Lower lobe of right lung (tissue), 2 donors: ENCODE measurements at places on chromosomes 12 and 14. TPM values are rescaled to one million over a fixed set of nuclear protein-coding genes. Genes with fewer than 3 reads are reported as not detected.

DNA sequence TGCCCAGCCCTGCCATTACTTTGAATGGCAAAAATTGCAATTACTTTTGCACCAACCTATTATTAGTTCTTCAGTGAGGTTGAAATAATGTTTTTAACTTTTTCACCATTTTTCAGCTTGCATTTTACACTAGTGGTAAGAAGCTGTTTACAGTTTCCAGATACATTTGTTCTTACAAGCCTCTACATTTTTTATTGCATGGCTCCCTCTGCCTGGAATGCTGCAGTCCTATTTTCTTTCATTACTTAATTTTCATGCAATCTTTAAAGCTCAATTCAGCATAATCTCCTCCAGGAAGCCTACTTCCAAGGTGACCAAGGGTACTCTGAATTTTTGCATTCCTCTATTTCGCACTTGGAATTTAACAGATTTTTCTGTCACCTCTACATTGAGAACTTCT is 33.4 kb downstream of the CCER1 start:
- no peaks in the 10 kb centered on the region for H3K4me1 ChIP-seq
- H3K4me3 ChIP-seq, result no peak overlapping the region
- no peak for DNase-seq
- no peak overlapping the region for H3K27ac ChIP-seq

DNA sequence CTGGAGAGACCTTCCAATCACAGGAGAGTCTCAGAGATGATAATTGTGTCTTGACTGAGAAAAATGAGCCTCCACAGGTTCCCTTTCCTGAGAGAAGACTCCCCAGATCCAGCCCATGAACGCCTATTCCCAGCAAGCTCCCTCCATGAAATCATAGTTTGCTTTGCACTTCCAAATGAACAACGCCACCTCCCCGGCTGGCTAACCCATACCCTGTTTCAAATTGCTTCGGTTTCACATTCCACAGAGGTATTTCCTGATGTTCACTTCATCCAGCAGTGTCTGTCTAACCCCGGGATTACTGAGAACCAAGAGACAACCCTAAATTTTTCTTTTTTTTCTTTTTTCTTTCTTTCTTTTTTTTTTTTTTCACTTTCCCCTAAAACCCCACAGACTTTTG is 124.1 kb upstream of the RFLNA start:
- no peaks in the 10 kb centered on the region for H3K27me3 ChIP-seq
- H3K4me3 ChIP-seq, result no peak overlapping the region
- H3K36me3 ChIP-seq, result no peaks in the 10 kb centered on the region
- DNase-seq, result no peak

DNA sequence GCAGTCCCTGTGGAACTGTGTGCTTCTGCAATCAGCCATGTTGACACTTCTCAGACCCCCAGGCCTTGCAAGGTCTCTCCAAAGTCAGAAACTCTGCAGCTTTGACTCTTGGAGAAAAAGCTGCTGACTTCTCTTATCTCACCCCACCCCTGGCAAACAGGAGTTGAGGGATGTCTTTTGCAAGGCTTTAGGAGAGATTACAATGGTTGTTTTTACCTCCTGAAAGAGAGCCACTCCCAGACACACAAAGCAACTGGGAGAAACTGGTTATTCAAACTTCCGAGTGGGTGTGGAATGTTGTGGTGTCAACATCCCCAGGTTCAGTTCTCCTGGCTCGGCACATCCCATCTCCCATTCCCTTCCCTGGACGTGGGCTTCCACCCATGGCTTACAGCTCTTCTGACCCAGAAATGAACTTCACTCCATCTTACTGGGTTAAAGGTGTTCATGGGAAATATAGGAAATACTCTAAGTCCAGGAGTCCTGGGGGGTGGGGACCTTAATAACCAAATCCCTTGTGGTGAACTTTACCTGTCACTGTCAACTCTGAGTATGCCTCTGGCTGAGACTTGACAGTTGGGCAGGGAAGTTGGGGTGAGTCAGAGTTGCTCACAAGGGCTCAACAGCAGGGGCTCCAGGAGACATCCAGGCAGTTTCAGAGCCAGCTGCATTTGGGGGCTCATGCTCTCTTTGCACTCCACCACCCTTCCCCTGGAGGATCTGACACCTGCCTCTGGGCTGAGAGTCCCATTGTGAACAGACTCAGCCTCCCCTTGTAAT is 41.9 kb downstream of the CCDC177 start:
- no peak for DNase-seq
- H3K4me1 ChIP-seq, result no peaks in the 10 kb centered on the region
- H3K4me3 ChIP-seq, result no peak overlapping the region
- H3K27me3 ChIP-seq, result no peaks in the 10 kb centered on the region
- H3K36me3 ChIP-seq, result no peaks in the 10 kb centered on the region
- H3K27ac ChIP-seq, result no peak overlapping the region

The FAM90A1 gene
- 0.47 TPM for total RNA-seq

- H3K4me1 ChIP-seq, result peaks cover 32% of the 10 kb centered on the region
- no peak for DNase-seq
- H3K4me3 ChIP-seq, result no peak overlapping the region
- no peak overlapping the region for H3K27ac ChIP-seq
- H3K36me3 ChIP-seq, result no peaks in the 10 kb centered on the region
Observed at GRCh38 chr12:98422812-98423211, 92.6 kb upstream of the TMPO start.

The RTL1 gene
- total RNA-seq, result not detected

DNA sequence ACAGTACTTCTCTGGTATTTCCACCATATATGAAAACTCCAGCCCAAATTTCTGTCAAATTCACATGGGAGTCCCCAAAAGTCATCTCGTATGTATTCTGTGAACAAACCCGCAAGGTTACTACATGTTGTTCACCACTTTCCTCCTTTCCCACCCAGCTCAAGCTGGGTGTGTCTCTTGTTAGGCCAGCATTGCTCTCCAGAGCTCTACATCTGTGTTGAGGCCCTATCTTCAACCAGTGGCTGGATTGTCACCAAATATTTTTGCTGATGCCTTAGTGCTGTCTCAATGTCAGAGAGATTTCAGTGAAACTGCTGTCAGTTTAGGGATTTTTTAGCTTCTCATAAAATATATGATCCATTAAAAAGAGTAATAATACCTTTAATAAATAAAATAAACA is 230.9 kb downstream of the BTG1 start:
- H3K4me3 ChIP-seq, result no peak overlapping the region
- no peak overlapping the region for H3K27ac ChIP-seq
- H3K4me1 ChIP-seq, result no peaks in the 10 kb centered on the region
- H3K36me3 ChIP-seq, result no peaks in the 10 kb centered on the region

GRCh38 chr12:53344487-53344823 is 8.3 kb upstream of the SP7 start:
- H3K36me3 ChIP-seq, result no peaks in the 10 kb centered on the region
- no peaks in the 10 kb centered on the region for H3K27me3 ChIP-seq
- H3K27ac ChIP-seq, result peak overlapping the region; percentile 84
- peak overlapping the region; percentile 78 for H3K4me3 ChIP-seq
- no peak for DNase-seq

DNA sequence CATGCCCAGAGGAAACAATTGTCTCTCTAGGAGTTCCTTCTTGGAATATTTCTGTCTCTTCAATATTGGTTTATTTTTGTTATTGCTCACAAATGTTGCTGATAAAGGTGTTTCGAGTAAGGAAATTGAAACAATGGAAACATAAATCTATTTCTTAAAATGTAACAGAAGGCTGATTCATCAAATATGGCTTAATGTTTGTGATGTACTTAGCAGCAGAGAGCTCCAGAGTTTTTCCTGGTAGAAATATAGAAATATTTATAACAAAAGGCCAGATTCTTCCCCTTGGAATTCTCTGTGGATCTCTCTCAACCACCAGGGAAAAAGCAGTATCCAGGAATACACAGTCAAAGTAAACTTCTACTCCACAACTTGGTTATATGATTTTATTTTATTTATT is 149.2 kb upstream of the LRIG3 start:
- H3K27me3 ChIP-seq, result no peaks in the 10 kb centered on the region
- no peaks in the 10 kb centered on the region for H3K36me3 ChIP-seq
- H3K4me3 ChIP-seq, result no peak overlapping the region
- DNase-seq, result no peak
- H3K4me1 ChIP-seq, result no peaks in the 10 kb centered on the region
- no peak overlapping the region for H3K27ac ChIP-seq

DNA sequence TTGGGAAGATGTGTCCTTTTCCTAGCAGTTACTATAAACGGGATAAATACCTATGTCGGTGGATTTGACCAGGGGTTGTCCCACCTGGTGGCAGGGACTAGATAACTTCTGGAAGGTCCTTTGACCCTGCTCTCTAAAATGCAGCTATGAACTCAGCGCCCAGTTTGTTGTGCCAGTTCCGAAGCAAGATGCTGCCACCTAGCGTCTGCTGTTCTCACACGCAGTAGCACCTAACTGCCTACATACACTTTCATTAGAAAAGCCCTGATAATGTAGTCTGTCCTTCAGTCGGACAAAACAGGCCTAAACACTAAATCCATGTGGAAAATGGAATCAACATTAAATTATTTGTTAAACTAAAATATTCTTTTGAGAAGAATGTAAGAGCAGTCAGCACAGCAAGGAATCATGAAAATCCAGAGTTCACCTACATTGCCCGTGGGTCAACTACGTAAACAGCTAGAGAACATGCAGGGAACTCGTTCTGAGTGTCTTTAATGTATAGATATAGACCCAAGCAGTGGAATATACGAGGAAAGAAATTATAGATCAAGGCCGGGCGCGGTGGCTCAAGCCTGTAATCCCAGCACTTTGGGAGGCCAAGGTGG is 51.1 kb upstream of the CRACR2A start:
- H3K27me3 ChIP-seq, result no peaks in the 10 kb centered on the region
- DNase-seq, result peak; percentile 71
- H3K27ac ChIP-seq, result no peak overlapping the region
- H3K36me3 ChIP-seq, result peaks cover 11% of the 10 kb centered on the region
- no peak overlapping the region for H3K4me3 ChIP-seq

The ISM2 gene
- not detected for total RNA-seq

The OR4E2 gene
- not detected for total RNA-seq
